ENCODE measurements at places on chromosomes 11 and 22.
A peak's percentile ranks its signal among the peaks of the same experiment; 100 is the strongest.

DNA sequence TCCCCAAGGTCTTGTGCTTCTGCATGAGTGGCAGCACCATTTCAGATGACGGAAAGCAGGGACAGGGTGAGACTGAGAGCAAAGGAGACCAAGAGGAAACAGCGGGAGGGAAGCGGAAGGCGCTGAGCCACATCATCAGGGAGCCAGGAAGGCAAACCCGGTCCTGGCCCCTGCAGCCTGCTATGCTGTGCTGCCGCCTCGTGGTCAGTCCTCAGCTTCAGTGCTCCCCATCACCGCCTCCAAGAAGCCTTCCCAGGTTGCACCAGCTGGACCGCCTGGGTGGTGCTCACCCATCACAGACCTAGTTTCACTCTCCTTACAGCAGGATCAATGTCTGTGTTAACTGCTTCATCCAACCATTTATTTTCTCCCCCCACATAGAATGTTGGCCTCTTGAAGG is 73.0 kb upstream of the PHF21B start:
- DNase-seq: no peak

- DNase-seq: no peak
Measured at GRCh38 chr11:117356126-117356890, 28.7 kb downstream of the CEP164 start.

DNA sequence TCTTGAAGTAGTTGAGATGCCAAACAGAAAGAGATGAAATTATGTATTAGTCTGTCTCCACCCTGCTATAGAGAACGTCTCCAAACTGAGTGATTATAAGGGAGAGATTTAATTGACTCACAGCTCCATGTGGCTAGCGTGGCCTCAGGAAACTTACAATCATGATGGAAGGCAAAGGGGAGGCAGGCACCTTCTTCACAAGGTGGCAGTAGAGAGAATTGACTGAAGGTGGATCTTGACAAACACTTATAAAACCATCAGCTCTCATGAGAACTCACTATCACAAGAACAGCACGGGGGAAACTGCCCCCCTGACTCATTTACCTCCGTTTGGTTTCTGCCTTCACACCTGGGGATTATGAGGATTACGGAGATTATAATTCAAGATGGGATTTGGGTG is 794.0 kb downstream of the CNTN5 start:
- no peak for DNase-seq

DNA sequence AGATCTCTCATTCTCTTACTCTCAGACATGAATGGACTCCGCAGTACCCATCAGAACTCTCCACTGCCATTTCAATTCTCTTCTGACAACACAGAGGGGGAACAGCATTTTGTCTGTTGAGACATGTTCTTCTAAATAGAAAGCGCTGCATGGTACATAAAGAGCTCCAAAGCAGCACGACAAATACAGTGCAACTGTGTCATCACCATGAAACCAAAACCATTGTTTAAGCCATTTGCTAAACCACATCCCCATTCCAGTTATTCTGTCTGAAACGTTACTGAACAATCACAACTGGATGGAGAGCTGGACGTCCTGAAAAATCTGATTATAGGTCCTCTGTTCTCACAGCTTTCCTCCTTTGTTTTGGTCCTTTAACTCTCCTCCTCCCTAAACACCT is 17.9 kb upstream of the TENM4 start:
- DNase-seq: no peak

GRCh38 chr11:123325533-123325932 is 104.5 kb upstream of the GRAMD1B start:
- DNase-seq: no peak

- DNase-seq: no peak
Measured at GRCh38 chr11:17687946-17688670, 31.3 kb upstream of the MYOD1 start.

- no peak for DNase-seq
Measured at GRCh38 chr11:115365907-115366306, 138.3 kb downstream of the CADM1 start.

DNA sequence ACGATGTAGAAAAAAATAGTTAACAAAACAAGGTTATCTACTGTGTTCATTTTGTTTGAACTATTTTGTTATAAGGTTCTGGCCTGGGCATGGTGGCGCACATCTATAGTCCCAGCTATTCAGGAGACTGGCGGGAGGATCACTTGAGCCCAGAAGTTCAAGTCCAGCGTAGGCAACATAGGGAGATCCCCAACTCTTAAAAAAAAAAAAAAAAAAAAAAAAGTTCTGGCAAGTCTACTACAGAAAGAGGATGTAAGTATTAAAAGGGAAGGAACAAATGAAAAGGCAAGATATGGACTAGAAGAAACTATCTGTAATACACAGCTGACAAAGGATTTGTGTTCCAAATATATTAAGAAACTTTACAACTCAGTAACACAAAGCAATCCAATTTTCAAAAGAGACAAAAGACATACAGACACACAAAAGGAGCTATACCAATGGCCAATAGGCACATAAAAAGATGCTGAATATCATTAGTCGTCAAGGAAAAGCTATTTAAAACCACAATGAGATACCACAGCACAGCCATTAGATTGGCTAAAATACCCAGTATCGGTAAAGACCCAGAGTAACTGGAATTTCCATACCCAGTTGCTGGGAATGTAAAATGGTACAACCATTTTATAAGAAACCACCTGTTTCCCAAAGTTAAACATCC is 27.4 kb downstream of the RRAS2 start:
- DNase-seq: no peak

DNA sequence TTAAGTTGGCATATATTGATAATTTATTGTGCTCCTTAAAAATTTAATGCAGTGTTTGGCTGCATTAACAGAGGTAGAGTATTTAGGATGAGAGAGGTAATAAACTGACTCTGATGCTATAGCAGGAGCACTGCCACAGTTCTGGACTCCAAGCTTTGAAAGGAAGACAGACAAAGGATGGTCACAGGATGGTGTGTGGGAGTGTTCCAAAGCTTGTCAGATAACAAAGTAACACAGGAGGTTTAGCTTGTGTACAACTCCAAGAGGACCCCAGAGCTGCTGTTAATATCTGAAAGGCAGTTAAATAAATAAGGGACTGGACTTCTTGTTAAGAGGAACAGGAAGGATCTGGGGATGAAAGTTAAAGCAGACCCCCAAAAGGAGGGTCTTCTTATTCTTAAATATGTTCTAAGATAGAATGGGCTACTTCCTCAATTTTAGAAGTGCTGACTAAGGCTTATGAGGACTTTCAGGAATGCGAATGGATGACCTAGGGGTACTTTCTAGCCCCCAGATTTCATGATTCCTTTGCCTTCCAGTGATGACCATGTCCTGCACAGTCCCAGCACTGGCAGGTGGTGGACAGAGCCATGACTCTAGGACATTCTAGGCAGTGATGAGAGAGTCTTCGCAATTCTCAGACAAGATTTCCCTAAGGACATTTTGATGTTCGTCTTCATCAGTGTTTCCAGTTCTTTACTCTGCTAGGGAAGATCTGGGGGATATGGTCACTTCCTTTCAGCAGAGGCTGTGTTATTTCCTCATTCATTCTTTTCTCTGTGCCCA is 149.1 kb upstream of the RASSF10 start:
- no peak for DNase-seq

DNA sequence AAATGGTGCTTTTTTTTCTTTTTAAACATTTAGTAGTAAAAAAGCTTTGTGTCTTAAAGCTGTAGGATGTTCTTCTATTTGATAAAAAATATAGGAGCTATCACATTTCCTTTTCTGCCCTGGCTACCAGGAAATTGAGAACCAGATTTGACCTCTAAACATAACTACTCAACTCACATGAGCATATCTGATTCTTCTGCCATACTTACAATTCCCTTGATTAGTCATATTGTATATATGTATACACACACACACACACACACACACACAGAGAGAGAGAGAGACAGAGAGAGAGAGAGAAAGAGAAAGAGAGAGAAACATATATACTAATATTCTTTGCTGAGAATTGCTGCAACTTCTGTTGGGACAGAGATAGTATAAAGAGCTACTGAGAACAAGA is 23.0 kb upstream of the GDPD4 start:
- no peak for DNase-seq

GRCh38 chr22:43128116-43128515 is 15.1 kb downstream of the MCAT start:
- DNase-seq: no peak

GRCh38 chr11:120168108-120168959 is 30.4 kb upstream of the TRIM29 start:
- DNase-seq: no peak

- no peak for DNase-seq
Measured at GRCh38 chr11:76786441-76787014, 3.4 kb downstream of the TSKU start.

DNA sequence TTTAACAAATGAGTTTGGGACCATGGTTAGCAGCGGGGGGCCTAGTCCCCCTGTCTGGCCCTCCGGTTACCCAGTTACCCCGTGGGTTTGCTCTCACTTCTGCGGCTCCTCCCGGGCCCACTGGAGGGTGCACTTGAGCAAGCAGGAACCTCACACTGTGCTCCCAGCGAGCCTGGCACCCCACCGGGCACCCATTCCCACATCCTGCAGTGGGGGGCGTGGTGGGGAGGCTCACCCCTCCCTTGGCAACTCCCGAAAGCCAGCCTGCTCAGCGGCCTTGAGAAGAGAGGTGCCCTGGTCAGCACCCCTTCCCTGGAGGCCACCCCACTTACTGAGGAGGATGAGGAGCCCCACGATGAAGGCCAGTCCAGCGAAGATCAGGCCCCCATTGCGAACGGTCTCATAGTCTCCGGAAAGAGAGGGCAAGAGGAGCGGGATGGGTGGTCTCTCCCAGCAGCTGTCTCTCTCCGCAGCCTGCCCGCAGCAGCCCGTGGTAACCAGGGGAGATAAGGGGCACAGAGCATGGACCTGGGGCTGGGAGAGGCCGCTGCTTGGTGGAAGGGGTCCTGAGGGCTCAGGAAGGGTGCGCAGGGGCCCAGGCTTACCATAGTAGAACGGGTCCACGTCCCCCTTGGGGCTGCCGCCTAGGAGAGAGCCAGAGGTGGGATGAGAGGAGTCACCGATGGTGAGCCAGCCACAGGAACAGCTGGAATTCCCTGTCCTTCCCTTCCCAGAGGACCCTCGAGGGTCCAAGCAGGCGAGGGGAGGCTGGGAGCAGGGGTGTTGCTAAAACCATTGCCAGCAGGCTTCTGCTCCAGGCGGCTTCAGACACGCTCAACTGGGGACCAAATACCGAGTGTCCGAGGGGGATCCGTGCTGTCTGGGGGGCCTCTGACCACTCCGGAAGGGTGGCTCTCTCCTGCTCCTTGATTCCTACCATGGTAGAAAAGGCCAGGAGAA is 2.2 kb downstream of the FXYD2 start:
- DNase-seq: no peak

GRCh38 chr22:38302906-38303305 is 14.3 kb downstream of the CSNK1E start:
- DNase-seq: no peak

GRCh38 chr11:46367244-46367915 is 14.1 kb upstream of the MDK start:
- DNase-seq: peak; percentile 74

GRCh38 chr11:12556788-12557384 is 117.3 kb upstream of the TEAD1 start:
- no peak for DNase-seq

DNA sequence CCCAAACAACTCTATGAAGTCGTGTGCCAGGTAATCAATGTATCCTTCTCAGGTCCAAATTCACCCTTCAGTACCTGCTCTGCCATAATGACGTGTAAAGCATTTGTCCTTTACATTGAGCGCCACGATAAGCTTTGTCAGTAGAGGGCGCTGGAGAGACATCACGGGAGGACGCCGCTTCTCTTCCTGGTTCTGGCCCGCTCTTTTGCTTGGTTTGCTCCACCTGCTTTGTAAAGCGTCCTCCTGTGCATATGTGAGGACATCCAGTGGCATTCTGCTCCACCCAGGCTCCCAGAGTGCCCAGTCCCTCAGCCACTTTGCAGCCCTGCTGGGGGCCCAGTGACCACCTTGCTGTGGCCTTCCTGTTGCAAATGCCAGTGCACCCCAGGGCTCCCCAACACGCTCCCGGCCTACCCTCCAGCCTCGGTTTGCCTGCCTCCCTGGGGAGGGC is 61.1 kb downstream of the WT1 start:
- no peak for DNase-seq

DNA sequence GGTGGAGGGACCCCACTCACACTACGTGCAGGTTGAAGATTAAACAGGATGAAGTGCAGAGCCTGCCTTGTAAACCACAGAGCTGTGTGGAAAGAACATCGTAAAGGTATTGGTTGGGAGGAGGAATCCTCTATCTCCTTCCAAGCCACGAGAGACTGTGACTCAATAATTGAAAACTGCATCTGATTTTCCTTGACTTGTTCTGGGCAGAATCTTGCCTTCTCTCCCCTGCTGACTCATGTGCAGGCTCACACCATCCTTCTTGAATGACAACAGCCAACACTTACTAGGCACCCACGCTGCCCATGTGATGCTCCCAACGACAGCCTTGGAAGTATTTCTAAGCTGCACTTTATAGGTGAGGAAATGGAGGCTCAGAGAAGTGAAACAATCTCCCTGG is 563.0 kb downstream of the MIAT start:
- DNase-seq: no peak

- DNase-seq: no peak
Measured at GRCh38 chr11:122367809-122368231, 251.8 kb upstream of the BLID start.

DNA sequence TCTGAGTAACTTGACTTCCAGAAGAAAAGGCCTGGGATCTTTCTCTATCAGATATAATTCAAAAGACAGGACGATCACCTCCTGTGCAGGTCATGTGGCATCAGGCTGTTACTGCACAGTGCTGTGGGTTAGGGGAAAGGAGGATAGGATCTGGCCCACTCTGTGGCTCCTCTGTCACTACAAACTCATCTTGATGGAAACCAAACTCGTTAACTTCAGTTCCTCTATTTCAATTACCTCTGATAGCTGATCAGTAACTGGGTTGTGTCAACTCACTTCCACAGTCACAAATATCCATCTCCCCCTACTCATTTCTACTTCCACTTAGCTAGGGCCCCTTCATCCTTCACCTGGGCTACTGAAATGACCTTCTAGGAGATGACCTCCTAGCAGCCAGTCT is 95.2 kb downstream of the RCN1 start:
- DNase-seq: no peak

DNA sequence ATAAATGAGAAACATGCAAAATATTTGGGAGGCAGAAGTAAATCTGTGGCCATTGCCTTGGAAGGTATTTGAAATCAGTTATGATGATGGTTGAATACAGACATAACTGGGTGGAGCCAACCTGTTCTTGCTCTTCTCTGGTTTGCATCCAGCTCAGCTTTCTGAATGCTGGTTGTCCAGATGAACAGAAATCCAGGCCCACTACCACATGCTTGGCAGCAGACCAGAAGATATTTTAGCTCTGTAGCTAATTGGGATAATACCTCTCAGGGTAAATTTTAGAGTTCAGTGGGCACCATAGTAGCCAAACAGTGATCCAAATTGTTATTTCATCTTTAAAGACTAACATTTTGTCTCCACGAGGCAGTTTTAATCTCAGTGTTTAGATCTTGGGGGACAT is 308.3 kb downstream of the RAB38 start:
- no peak for DNase-seq
